ENCODE measurements at places on chromosomes 1 and 21.

GRCh38 chr1:219790834-219791615, 137.3 kb downstream of the SLC30A10 start:
- no peak for DNase-seq

DNA sequence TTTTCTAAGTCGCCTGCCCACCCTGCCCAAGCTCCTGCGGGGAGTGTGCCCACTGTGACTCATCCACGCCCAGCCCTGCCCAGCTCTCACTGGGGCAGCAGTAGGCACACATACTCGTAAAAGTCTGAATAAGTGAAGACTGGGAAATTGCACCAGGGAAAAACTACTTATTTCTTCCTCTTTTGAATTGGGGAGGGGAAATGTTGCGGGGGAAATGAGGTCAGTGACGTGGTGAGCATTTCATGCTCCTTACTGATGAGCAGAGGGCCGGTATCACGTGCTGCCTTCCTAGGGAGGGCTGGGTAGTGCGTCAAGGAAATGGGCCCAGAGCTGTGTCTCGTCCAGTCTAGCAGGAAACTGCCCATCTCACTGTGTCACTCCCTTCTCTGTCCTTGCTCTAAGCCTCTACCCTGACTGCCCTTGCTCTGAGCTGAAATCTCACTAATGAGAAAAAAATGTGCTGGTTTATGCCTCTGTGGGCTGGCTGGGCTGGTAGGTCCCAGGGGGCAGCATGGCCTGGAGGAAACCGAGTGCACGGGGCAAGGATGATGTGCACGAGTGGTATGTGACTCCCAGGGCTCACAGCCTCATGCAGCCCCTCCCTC, 13.5 kb upstream of the TNFRSF1B start:
- no peak for DNase-seq

DNA sequence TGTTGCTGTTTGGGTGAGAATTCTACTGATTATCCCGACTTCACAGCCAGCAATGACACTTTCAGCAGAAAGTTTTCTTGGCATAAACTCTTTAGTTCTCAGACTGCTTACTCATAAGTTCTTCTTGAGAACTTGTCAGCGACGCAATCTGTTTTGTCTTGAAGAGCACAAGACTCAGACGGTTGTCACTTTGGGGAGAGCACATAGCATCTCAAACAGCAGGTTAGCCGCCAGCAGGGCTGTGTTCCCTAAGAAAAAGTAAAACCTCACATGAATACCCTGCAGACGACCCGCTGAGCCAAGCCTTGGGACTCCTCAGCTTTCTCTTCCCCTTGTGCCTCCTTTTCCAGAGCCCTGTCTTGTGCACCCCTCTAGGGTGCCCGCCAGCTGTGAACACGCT, 11.4 kb downstream of the AGMAT start:
- DNase-seq = no peak

DNA sequence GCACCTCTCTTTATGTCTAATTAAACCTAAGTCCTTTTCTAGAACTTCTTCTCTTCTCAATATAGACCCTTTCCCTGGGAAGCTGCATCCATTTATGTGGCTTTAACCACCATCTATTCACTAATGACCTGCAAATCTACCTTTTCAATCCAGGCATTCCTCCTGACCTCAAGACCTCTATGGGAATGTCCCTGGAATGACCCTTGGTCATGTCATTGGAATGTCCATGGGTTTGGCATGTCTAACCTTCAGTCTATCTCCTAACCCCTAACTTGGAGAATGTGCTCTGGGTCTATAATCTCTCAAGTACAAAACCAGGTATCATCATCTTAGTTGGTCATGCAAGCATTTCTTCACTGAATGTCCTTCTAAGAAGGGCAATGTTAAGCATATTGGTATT, 196.1 kb downstream of the KCNH1 start:
- no peak for DNase-seq

GRCh38 chr1:115067161-115067859, 22.0 kb downstream of the TSPAN2 start:
- DNase-seq = no peak

DNA sequence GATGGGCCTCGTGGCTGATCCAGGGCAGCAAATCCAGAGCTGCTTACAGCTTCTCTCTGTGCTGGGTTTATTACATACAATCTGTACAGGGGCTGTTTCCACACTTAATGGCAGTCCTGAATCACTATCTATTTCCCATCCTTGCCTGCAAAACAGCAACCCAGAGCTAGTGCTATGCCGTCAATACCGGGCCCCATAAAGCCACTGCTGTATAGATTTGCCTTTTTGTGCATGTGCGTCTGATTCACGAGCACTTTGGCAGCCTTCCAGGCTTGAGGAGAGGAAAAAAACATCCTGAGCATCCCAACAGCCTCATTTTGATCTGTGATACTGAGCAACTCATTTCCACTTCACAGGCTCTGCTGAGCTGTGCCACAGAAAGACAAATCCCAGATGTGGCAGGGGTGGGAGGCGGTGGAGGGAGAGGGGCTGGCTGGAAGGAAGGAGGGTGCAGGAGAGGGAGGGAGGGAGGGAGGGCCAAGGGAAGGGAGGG, 65.2 kb upstream of the TARBP1 start:
- peak; percentile 19 for DNase-seq

GRCh38 chr1:194215448-194215847, 1029.0 kb upstream of the B3GALT2 start:
- no peak for DNase-seq

DNA sequence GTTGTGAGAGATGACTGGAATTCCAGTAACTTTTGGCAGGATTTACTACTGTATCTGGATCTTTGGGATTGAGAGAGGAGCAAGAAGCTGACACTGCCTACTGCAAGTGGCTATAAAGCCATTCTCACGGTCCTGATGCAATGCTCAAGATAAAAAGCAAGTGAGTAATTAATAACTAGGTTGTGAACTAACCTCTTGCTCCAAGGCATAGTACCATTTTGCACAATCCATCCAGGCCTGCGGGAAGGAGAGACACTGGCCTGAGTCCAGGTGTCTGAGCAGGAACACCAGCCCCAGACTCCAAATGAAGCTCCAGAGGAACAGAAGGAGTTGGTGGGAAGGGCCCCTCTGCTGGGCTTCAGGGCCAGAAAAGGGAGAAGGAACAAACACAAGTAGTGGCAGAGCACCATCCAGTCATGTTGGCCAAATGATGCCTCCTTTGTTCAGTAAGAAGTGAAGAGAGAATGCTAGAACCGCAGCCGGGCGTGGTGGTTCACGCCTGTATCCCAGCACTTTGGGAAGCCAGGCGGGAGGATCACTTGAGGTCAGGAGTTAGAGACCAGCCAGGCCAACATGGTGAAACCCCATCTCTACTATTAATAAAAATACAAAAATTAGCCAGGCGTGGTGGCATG, 9.9 kb upstream of the SLC45A3 start:
- no peak for DNase-seq

DNA sequence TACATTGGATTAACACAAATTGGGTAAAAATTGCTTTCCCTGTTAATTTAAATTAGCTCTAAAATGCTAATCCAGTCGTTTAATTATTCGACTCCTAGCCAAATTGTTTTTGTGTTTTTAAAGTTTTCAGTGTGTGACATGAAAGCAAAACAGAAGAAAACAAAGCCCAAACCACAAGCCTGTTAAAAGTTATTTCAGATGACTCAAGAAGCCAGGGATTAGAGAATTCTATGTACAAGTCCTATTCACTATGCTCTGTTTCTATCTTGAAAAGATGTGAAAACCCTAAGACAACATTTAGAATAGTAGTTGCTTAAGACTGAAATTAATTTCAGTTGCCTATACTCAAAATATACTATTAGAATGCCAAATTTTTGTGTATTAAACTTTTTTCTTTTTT, 294.8 kb upstream of the ADAMTS5 start:
- no peak for DNase-seq

DNA sequence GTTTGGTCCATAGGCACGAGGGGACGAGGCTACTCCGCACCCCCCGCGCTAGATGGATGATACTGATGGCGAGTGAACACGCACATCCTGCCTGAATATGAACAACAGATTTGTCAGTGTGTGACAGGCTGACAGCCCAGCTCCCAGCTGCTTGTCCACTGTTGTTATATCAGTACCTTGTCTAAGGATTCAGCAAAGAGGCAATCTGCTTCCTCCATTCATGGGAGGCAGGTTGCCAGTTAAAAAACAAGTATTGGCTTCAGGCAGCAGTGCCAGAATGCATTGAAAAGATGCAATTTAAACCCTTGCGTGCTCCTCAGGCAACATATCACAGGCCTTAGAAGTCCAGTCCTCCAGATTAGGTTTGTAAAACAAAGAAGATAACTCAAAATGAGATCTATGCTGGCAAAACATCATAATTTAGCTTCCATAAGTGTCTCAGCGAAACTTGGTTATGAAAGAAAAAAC, 223.3 kb downstream of the GPATCH2 start:
- DNase-seq = no peak

GRCh38 chr21:28334407-28334806, 658.3 kb downstream of the LTN1 start:
- no peak for DNase-seq

DNA sequence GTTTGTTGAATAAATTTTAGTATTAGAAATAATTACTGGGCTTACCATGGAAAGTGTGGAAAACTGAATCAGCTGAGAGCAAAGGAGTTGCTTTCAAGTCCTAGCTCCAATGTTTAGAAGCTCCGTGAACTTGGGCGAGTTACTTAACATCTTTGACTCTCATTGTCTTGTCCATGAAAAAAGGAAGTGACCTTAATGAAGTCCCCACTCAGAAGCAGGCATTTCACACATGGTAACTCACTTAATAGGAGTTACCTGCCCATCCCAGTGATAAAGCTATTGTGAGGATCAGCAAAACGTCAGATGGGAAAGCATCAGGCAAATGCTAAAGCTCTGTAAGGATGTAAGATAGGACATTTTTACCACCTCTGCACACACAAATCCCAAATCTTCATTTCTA, 34.0 kb upstream of the GADD45A start:
- no peak for DNase-seq

DNA sequence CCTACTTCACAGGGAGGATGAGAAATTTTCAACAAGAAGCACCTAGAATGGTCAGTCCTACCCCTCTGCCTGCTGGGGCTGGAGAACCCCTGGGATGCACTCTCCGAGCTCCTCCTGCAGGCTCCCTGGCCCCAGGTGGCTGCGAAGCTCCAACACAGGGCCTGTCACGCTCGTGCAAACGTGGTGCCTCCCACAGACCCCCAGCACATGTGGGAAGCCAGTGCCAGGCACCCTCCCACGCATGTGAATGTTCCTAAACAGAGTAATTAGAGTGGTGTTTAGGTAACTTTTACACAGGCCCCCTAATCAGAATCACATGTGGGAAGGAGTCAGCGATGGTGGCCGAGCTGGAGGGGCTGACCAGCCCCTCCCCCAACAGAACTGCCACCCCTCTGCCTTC, 28.4 kb downstream of the GLIS1 start:
- no peak for DNase-seq

- DNase-seq = no peak
These were observed 43.5 kb downstream of the TGFB2 start for GRCh38 chr1:218388591-218388990.

DNA sequence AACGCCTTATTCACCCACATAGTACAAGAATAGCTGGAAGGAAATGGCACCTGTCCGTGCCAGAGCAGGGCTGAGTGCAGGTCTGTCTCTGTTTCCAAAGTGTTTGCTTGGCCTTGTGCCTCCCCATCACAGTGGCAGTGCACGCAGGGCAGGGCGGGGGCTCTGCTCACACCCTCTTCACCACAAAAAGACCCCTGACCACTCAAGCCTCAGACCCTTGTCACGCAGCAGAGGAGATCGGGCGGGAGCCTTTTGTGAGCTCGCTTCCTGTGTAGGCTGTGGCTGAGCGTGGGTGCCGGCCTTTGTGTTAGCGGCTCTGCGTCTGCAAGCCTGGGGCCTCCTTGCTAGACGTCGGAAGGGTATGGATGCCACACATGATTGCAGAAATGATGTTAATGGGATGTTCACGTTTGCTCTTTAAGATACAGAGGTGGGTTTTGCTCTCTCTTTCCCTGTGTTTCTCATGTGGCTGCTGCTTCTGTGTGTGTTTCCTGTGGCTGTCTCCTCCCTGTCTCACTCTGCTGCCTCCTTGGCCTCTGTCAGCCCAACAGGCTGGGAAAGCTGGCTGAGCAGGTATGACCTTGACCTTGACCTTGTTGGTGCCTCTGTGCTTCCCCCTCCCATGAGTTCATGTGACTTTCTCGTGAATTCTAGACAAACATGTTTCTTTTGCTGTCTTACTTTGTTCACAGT, 45.4 kb downstream of the S100B start:
- no peak for DNase-seq

DNA sequence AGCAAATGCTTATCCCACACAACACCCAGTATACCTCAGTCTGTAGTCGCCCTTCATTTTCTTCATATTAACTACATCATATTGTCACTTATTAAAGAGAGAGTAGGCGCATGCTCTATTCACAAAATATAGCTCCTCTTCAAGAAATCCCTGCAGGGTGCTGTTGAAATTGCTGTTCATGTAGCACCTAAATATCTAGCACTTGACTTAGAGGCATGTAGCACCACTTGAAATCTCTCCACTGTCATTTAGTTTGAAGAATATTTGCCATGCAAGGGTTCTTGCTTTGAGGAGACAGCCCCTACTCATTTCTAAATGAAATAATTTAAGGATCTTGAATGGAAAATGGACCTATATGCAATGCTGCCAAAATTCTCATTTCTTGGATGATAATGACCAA, 20.9 kb upstream of the LRRC8B start:
- DNase-seq = no peak

DNA sequence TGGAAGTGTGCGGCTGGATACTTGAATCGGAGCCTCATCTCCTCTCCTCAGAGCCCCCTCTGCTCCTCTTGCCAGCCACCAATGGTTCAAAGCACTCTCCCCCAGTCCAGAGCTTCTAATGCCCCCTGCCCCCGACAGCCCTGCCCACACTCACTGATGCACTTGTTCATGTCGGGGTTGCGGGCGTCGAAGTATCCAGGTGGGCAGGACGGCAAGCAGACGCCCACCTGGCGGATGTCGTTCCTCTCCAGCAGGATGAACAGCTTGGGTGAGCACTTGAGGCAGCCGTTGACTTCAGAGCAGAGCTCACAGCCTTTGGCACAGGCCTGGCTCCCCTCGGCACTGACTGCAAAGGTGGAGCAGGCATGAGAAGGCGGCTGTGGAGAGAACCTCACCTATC, 18.4 kb downstream of the RSPO1 start:
- no peak for DNase-seq

GRCh38 chr1:205286335-205286950, 35.1 kb downstream of the NUAK2 start:
- peak; percentile 11 for DNase-seq

GRCh38 chr1:38686167-38686926, 173.2 kb downstream of the RRAGC start:
- DNase-seq = no peak

DNA sequence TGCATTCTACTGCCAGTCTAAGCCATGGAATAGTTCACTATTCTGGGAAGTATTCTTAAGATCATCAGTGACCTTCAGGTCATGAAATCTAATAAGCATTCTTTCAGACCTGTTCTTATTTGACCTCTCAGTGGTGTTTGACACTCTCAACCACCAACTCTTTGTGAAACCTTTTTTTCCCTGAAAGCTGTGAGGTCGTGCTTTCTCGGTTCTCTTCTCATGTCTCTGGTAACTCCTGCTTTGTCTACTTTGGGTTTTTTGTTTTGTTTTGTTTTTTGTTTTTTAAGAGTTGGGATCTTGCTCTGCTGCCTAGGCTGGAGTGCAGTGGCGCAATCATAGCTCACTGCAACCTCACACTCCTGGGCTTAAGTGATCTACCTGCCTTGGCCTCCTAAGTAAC, 56.3 kb downstream of the POU2F1 start:
- DNase-seq = no peak

- DNase-seq = no peak
These were observed 1.5 kb downstream of the HMCN1 start for GRCh38 chr1:185735701-185736064.
